ENCODE measurements at places on chromosomes 5 and 9. TPM values are rescaled to one million over a fixed set of nuclear protein-coding genes. Genes with fewer than 3 reads are reported as not detected.

DNA sequence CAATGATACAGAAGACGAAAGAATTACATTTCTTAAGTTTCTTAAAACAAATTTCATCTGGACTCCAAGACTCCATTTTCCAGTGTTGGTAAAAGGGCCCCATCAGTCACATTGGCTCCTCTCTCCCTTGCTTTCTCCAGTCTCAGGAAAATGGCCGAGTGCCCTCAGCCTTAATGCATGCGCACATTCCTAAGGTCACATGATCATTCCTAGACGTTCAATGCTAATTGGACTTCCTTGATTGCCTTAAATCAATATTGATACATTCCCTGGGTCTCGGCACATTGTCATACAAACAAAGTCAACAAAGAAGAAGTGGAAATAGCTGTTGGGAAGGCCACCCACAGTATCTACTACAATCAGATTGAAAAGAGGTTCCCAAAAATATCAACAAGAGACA lies 413.6 kb upstream of the GRAMD2B start:
- DNase-seq: no peak

DNA sequence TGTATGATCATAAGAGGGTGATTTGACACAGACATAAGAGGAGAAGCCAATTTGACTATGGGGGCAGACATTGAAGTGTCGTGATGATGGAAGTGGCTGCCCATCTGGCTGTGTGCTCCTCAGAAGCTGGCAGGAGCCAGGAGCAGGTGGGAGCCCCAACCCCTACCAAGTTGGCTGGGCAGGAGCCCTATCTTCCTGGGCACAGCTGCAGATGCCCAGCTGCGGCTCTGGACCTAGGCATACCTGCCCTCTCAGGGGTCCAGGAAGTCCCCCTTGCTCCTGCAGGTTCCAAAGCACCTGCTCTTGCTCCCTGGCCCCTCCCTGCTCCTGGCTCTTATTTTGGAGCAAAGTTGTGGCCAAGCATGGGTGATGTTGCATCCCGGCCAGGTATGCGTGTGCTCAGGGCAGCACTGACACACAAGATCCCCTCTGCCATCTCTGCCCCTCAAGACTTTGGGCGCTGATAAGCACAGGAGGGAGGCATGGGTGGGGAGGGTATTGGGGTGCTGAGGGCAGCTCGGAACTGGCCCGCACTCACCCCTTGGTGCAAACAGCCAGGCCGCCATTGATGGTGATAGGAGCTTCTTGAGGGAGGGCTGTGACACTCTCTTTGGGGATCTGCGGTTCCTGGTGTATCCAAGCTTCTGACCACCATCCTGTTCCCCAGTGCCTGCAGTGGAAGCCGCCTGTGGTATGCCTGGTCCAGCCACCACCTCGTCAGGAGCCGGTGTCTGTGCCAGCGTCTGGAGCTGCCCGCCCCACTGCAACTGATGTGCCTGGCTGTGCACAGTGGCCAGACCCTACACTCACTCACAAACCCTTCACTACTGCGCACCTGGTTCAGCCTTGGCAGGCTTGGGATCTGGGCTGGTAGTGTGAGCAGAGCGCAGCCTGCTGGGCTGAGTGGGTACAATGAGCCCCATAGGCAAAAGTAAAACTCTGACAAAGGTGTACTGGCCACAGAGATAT lies 230.9 kb downstream of the CDH9 start:
- DNase-seq: no peak

- no peak for DNase-seq
Measured at GRCh38 chr5:157658893-157659292, 6.7 kb upstream of the SOX30 start.

DNA sequence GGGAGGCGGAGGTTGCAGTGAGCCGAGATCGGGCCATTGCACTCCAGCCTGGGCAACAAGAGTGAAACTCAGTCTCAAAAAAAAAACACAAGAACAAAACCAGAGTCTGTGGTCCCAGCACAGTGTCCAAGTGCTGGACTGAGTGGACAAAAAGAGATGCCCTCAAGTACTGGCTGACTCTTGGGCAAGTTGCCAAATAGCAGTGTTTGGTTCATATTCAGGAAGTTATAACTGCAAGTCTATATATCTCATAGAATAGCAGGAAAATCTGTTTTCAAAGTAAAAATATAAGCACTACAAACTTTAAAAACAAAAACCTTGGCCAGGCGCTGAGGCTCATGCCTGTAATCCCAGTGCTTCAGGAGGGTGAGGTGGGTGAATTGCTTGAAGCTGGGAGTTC lies 7.3 kb downstream of the HABP4 start:
- DNase-seq: no peak

DNA sequence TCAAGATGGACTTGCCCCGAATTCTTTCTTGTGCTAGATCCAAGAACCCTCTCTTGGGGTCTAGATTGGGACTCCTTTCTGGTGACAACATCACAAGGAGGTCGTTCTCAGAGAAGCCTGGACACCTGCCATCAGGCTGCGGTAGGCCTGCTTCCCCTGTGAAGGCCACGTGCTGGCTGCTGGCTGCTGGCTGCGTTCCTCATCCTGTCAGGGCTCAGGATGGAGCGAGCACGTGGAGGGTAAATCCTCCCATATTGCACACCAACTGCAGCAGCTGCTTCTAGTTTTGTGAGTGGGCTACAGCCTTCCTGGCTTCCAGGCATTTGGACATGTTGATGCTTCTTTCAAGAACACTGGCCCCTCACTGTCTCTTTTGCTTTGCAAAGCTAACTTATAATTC lies 95.6 kb downstream of the HSPA4 start:
- DNase-seq: no peak

DNA sequence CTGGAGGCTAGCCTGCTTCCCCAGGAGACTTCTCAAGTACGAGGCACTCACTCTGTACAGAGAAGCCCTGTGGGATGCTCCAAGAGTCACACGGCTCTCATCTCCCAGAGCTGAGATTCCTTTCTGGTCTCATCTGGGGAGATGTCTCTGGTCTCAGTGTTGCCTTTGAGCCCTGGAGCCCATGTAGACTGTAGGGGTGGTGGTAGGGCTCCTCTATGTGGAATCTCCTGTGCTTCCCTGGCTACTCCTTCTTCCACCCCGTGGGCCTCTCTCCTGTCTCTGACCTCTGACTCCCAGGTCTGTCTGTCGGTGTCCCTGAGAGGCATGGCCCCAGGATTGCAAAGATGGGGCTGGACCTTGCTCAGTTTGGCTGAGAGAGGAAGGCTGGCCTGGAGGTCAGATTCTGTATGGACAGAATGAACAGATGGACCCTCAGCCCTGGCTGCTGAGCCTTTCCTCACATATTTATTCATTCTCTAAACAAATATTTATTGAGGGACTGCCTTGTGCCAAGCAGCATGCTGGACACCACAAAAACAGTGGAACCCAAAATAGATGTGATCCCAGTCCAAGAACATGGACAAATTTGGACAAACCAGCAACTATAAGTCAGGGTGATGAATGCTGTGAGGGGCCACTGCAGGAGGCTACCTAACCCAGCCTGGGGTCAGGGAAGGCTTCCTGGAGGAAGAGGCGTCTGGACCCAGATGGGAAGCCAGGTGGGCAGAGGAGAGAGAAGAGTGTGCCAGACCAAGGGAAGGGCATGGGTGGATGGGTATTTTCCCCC lies 2.6 kb downstream of the CCL19 start:
- no peak for DNase-seq

DNA sequence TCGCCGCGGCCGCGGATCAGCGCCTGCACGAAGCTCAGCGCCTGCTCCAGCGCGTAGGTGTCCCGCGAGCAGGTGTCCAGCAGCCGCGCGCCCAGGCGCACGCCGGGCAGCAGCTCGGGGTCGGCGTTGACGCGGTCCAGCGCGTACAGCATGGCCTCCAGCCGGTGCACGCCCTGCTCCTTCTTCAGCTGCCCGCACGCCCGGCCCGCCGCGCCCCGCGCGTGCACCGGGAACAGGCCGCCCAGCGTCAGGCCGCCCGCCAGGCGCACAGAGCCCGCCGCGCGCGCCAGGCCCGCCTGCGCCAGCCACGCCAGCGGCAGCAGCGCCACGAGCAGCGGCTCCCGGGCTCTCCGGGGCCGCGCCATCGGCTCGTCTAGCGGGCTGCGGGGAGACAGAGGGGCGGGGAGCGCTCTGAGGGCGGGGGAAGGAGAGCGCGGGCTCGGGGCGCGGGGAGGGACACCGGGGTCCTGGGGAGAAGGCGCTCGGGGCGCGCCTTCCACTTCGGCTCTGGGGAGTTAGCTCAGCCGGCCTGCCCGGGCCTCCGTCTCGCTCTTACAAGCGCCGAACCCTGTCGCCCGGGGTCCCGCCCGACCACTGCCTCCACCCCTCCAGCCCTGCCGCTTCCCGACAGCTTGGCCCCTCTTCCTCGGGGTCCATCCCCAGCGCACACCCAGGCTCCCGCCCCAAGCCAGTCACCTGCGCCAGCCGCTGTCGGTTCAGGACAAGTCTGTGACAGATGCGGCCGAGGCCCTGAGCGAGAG lies at the start of gene GRM6:
Gene GRM6, minus strand, starts transcription at position 741 of the 761 bp plus-strand sequence. Its CDS starts 376 bp downstream, at position 365.
- no peak for DNase-seq

DNA sequence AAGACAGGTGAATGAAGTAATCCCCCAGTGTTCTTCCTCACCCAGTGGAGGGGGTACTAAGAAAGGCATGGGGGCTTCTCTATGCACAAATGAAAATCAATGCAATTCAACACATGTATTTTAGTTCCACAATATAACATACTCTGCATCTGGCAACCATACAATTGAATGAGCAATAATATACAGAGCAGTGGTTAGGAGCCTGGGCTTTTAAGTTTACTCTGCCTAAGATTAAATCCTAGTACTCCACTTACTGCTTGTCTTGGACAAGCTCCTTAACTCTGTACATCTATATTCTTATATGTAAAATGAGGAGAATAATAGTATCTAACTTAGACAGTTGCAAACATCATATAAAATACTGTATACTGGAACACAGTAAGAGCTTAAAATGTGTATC lies 195.4 kb upstream of the TRIM32 start:
- no peak for DNase-seq

DNA sequence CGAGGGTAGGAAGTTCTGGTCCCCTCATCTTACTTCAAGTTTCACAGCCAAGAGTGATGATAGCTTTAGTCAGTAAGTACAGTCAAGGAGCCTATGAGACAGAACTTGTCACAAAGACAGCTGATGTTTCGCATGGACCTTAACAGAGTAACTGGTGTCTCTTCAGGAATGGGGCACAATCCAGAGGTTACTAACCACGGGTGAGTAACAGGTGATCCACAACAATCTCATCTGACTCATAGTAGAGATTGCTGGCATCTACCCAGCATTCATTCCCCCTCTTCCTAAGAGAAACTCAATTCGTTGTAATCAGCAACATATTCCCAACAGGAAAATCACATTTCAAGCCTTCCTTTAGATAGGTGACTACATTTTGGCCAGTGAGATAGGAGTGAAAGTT lies 126.7 kb downstream of the SNX18 start:
- no peak for DNase-seq

- DNase-seq: no peak
Measured at GRCh38 chr5:127564002-127564769, 46.7 kb downstream of the PRRC1 start.

DNA sequence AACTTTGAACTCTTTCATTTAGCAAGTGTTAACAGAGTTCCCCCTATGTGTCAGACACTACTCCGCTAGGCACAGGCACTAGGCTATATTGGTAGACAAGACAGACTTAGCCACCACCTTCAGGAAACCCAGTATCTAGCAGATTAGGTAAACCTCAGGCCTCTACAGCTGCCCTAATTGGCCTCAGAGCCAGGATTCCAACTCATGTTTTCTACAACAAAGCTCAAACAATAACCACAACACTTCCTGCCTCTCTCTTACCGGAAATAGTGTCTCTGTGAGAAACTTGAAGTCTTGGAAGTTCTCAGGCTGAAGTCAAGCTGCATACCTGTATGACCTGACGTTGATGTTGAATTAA lies 116.6 kb upstream of the SLC44A1 start:
- no peak for DNase-seq

DNA sequence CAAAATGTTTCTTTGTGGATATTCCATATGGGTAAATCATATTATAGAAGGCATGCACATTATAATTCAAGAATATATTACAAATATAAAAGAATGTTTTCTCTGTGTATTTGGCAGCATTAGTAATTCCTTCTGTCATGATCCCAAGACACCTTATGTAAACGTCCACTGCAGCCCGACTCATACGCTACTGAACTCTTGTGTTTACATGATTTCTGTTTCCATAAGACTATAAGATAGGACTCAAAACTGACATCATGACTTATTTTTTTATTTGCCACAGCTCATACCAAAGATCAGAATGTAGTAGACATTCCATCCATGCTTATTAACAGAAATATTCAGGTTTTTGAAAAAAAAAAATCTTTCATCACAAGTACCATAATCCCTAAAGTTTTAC lies 234.1 kb downstream of the AP3B1 start:
- no peak for DNase-seq

DNA sequence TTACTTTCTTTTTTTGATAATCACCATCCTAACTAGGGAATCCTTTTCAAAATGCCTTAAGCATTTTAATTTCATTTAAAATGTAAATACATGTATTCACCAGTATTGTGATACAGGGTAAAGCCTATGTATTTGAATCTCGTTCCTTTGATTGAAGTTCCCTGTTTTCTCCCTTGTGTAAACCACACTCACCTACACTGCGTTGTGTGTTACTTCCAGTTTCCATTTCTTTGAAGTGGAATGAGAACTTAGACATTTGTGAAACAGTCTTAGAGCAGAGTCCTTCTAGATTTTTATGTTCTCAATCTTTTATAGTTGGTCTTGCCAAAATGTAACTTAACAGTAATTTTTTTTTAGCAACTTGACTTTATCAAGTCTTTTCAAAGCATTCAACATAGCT lies 101.4 kb downstream of the ZNF462 start:
- no peak for DNase-seq

- no peak for DNase-seq
Measured at GRCh38 chr9:93127395-93127911, 6.6 kb downstream of the NINJ1 start.

- no peak for DNase-seq
Measured at GRCh38 chr5:148569948-148570347, 84.4 kb downstream of the HTR4 start.

GRCh38 chr9:131018621-131019020 lies 9.6 kb downstream of the LAMC3 start:
- no peak for DNase-seq

DNA sequence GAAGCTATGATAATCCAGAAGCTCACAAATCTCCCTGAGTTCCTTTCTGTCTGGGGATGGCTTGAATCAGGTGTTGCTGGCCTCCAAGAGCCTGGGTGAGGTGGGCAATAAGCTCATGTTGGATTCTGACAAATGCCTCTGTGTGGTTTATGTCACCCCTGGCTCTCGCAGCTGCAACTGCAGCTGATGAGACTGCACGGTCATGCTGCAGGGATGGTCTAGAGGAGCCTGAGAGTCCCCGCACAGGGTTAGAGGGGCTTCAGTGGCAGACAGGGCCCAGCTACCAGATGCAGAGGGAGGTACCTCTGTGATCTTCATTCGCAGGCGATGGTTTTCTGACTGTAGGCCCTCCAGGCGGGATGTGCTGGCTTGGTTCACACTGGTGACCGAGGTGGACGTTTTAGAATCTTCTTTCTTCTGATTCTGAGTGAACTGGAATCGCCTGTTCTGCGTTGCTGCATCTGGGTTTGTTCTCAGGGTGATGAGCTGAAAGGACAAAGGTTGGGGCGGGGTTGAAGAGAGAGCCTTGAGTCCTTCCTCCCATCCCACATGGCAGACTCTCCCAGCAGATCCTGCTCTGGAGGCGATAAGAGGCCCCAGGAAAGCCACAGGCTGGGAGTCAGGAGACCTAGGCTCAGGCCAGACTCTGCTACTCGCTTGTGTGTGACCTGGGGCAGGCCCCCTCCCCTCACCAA lies 47.6 kb upstream of the TBC1D2 start:
- no peak for DNase-seq

The SPINK6 gene
- total RNA-seq: not detected

The S1PR3 gene
- total RNA-seq: 19.8 TPM

The AK6 gene
- 34.8 TPM for total RNA-seq

The FAM174A gene
- total RNA-seq: 15.0 TPM

The NTNG2 gene
- total RNA-seq: 1.9 TPM

The TNFSF8 gene
- 0.77 TPM for total RNA-seq

The KIF4B gene
- 0.05 TPM for total RNA-seq

The CCNO gene
- total RNA-seq: not detected

The PCDHB3 gene
- total RNA-seq: 0.99 TPM
